K562 (cell line): ENCODE measurements at places on chromosomes 1 and 21. TPM values are rescaled to one million over a fixed set of nuclear protein-coding genes. Genes with fewer than 3 reads are reported as not detected.

- DNase-seq: no peak
Observed at GRCh38 chr1:111213412-111213811, 13.0 kb upstream of the DENND2D start.

DNA sequence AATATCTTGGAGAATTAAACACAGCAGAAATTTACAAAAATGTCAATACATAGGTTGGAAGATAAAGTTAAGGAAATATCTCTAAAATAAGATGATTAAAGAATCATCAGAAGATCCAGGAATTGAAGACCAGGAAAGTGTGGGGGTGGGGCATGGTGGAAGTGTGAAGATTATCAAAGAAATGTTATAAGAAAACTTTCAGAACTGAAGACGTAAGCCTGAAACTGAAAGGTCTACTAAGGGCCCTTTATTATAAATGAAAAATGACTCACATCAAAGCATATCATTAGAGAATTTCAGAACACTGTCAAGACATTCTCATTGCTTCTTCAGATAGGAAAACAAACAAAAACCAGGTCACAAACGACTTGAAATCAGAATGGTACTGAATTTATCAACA is 92.4 kb upstream of the DPT start:
- DNase-seq: no peak

GRCh38 chr1:40796939-40797667 is 13.5 kb downstream of the KCNQ4 start:
- DNase-seq: no peak

DNA sequence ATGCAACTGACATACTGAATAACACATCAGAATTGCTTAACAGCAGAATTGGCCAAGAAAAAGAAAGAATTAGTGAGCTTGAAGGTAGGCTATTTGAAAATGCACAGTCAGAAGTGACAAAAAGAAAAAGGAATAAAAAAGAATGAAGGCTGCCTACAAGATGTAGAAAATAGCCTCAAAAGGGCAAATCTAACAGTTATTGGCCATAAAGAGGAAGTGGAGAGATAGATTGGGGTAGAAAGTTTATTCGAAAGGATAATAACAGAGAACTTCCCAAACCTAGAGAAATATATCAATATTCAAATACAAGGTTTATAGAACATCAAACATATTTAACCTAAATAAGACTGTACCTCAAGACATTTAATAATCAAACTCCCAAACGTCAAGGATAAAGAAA is 67.5 kb downstream of the ATP6V1G3 start:
- DNase-seq: no peak

- DNase-seq: no peak
Observed at GRCh38 chr1:51675177-51675780, 58.4 kb downstream of the OSBPL9 start.

- DNase-seq: no peak
Observed at GRCh38 chr1:151193856-151194255, 3.9 kb upstream of the VPS72 start.

- DNase-seq: no peak
Observed at GRCh38 chr1:9655836-9656235, 4.3 kb downstream of the PIK3CD start.

- DNase-seq: no peak
Observed at GRCh38 chr1:246583448-246584185, 17.4 kb downstream of the CNST start.

GRCh38 chr1:224592636-224593582 is 23.2 kb upstream of the CNIH3 start:
- no peak for DNase-seq

DNA sequence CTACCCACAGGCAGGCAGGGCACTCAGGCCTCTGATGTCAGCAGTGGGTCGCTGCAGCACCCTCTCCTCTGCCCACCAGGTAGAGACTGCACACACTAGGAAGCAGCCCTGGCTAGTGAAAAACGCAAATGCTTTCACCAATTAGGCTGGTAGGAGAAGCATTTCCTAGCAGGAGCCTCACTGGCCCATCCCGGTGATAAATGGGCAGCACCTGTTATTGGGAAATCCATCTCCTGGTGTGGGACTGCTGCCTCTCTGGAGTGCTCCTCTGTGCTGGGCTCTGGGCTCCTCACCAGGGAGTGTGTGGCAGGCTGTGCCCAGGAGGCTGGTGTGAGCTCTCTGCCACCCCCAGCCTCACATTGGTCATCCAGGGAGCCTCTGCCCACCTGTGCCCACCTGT is 28.6 kb downstream of the LRP8 start:
- no peak for DNase-seq

DNA sequence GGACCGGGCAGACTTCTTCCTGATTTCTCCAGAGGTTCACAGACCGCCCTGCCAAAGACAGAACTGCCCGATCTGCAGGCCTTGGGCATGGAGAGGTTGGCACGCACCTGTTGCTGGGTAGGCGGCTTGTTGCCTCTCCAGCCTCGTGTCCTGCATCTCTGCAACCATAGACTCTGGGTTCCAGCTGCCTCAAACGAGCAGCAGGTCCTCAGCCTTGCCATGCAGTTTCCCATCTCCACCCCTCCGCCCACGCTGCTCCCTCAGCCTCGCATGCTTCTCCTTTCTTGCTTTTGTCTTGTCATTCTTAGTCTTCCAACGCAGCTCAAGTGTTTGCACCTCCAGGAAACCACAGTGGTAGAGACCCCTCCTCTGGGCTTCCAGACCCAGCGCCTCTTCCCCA is 126.2 kb downstream of the LACTBL1 start:
- no peak for DNase-seq

DNA sequence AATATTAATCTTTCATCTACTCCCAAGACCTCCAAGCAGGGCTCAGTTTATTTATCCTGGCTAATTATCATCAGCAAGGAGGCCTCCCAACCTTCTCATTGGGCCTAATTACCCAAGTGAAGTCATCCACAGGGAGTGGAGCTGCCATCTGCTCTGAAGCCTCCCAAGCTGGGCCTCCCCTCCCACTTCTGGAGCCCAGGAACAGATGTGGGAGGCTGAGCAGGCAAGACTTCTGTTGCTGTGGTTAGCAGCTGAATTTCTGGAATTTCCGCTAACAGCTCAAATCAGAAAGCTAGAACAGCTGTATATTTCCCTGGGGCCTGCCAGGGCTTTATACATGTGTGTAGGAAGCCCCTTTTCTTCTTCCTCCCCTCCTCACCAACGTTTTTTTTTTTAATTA is 127.5 kb downstream of the UCK2 start:
- no peak for DNase-seq

GRCh38 chr1:13794231-13795187 is 94.5 kb downstream of the PRDM2 start:
- no peak for DNase-seq

- DNase-seq: peak; percentile 55
Observed at GRCh38 chr1:6580119-6580592, 362 bp downstream of the ZBTB48 start.

TFF1 gene
- total RNA-seq: 0.31 and 0.98 TPM in 2 replicates

TDRD10 gene
- not detected in 2 replicates for total RNA-seq

OR2T11 gene
- total RNA-seq: not detected in 2 replicates

TINAGL1 gene
- 0.27 and 0.67 TPM in 2 replicates for total RNA-seq

RCAN3 gene
- total RNA-seq: 0.42 and 0.84 TPM in 2 replicates

HAO2 gene
- total RNA-seq: not detected in 2 replicates

ARHGEF16 gene
- 0.98 and 1.2 TPM in 2 replicates for total RNA-seq

AMPD1 gene
- total RNA-seq: not detected in 2 replicates

BCL10 gene
- 18.6 and 19.4 TPM in 2 replicates for total RNA-seq

NSL1 gene
- total RNA-seq: 59.1 and 65.4 TPM in 2 replicates

FAM72A gene
- 28.2 and 30.7 TPM in 2 replicates for total RNA-seq

OR10K1 gene
- not detected in 2 replicates for total RNA-seq

AMY2B gene
- total RNA-seq: 0.33 and 0.60 TPM in 2 replicates

GPR153 gene
- 1.3 and 1.5 TPM in 2 replicates for total RNA-seq
